Renal cortical epithelial cell (primary cell): ENCODE measurements at places on chromosomes 3 and 15. TPM values are rescaled to one million over a fixed set of nuclear protein-coding genes. Genes with fewer than 3 reads are reported as not detected.

- DNase-seq = peak; percentile 6
Observed at GRCh38 chr3:170553788-170554757, 31.8 kb downstream of the SLC7A14 start.

- no peak for DNase-seq
Observed at GRCh38 chr15:92900731-92901071, 577 bp downstream of the CHD2 start.

GRCh38 chr15:60679256-60679655, 200.3 kb upstream of the ICE2 start:
- peak; percentile 79 for DNase-seq

GRCh38 chr15:90593499-90594158, 63.9 kb downstream of the CRTC3 start:
- DNase-seq = no peak

DNA sequence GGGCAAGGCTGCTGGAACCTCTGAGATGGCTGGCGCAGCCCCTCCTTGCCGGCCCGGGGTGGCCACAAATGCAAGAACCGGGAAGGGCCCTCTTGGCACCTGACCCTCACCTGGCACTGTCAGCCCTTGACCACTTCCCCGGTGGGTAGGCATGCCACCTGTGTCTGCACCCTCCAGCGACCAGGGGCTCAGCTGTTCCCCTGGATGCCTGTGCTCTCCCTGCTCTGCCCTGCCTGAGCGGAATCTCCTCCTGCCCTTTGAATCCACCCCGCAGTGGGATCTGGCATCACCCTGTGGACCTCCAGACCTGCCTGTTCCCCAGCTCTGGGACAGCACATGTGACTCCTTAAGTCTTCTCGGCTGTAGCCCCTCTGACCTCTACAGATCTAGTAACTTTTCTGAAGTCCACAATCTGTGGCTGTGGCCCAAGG, 26.1 kb upstream of the FGD5 start:
- DNase-seq = no peak

DNA sequence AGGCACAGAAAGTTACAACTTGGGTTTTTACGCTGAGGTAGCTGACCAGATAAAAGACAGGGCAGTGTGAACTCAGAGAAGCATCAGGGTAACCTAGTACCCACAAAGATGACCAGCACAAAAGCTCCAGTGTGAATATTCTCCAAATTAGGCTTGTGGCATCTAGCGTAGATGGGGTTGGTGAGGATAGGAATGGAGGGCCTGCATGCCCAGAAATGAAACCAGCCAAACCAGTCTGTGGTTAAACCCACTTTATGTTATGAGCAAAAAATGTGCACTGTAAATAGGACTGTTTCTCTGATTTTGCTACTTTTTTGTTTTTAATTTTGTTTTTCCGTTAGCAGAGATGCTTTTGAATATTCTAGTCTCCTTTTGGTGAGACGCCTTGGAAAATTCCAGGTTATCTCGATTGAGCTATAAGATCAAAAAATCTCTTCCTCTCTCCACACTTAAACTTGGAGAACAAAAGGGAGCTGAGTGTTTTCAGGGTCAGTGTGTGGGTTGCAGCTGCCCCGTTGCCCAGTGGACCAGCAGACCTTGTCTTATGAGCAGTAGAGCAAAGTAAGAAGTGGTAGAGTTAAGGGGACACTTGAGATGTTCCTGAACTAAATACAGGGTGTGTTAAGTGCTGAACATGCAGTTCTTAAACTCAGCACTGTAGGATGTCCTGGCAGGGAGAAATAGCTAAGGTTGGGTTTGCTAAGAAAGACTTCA, 132.9 kb downstream of the C3orf38 start:
- DNase-seq = no peak

- DNase-seq = no peak
Observed at GRCh38 chr3:148168347-148168746, 529.4 kb upstream of the AGTR1 start.

The SAMMSON gene
- not detected in 2 replicates for total RNA-seq

The TNNC1 gene
- 0.30 and 1.2 TPM in 2 replicates for total RNA-seq

The ARHGEF3 gene
- 12.0 and 36.7 TPM in 2 replicates for total RNA-seq

The UBAP1L gene
- under 0.01 and 1.4 TPM in 2 replicates for total RNA-seq

The TEX264 gene
- total RNA-seq = 47.2 and 71.1 TPM in 2 replicates

The TBC1D21 gene
- not detected in 2 replicates for total RNA-seq
